ENCODE measurements at places on chromosomes 16 and 17.

GRCh38 chr16:52101246-52101645 is 445.7 kb downstream of the TOX3 start:
- no peak for DNase-seq

DNA sequence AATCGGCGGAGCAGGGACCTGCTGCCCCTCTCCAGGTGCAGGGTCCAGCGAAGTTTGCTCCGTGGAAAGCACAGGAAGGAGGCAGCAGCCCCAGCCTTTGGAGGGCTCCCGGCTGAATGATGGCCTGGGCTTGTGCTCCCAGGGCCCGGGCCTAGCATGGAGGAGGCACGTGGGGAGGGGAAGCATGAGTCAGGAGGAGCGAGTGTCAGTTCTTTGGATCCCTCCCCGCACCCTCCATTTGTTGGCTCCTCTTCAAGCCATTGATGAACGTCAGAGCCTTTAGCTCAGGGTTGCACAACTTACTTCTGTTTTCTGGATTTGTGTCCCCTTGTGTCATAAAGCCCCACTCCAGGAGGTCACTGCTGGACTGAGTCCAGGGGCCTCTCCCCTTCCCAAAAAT is 25.8 kb downstream of the TTYH2 start:
- no peak for DNase-seq

- no peak for DNase-seq
Measured at GRCh38 chr16:29812754-29813643, 1.0 kb downstream of the PRRT2 start.

GRCh38 chr17:37301288-37301687 is 74.5 kb upstream of the C17orf78 start:
- DNase-seq: no peak

DNA sequence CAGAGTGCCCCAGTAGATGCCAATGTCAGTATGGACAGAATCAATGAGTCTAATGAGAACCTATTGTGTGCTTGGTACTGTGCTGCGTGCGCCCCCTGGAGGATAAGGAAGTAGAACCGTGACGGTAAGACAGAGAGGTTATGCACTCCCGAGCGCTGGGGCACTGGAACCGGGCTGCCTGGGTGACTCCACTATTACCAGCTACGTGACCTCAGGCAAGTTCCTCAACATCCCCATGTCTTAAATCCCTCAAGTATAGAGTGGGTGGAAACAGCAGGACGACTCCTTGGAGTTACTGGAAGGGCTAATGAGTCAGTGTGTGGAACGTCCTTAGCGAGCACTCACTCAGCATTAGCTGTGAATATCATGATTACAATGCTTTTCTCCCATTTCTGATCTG is 16.2 kb downstream of the CHST4 start:
- peak; percentile 35 for DNase-seq

- no peak for DNase-seq
Measured at GRCh38 chr16:67406111-67406971, 9.9 kb downstream of the ZDHHC1 start.

GRCh38 chr16:79810449-79811189 is 210.1 kb upstream of the MAF start:
- DNase-seq: no peak

DNA sequence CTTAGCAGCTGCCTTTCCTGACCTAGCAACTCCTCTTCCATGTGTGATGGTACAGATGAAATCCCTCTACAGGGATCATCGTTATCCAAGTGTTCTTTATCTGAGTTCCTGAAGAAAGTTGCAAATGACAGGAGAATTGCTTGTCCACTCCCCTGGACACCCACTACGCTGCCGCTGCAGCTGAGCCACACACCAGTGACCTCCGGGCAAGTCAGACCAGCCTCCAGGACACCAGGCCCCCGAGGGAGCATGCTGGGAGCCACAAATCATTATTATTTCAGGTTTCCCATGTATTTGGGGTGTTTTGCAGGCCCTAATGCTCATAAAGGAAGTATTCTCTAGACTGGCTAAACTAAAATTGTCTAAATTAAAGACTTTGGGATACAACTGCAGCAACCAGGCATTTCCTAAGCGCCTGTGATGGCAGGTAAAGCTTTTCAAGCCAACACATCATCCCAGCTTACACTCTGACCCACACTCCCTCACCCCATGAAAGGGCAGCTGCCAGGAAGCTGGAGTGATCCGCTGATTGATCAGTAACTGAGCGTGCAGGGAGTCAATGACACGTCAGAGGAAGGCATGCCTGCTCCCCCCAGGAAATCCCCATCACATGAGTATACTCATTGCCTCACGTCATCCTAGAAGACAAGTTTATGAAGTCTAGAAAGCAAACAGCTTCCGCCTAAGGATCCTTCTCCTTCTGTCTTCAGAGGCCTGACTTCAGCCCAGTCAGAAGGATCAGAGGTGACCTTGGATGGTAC is 14.4 kb downstream of the FA2H start:
- DNase-seq: no peak

DNA sequence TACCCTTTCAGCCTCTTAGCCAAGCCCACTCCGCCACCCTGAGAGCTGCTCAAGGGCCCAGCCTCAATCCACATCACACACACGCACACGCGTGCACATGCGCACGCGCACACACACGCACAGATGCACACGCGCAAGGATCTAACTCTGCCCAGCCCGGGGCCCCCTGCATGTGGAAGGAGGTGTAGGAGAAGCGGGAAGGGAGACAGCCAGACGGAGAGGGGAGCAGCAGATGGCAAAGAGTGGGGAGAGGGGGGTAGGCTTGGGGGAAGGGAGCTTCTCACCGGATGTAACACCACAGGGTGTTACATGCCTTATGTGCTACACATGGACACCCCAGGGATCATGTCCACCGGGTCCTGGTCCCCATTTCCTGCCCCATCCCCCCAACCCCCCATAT is 15.3 kb downstream of the DLG4 start:
- DNase-seq: no peak

GRCh38 chr16:19177111-19177739 is 9.2 kb downstream of the SYT17 start:
- no peak for DNase-seq

- no peak for DNase-seq
Measured at GRCh38 chr17:4219241-4219640, 44.5 kb downstream of the ANKFY1 start.

GRCh38 chr17:77203436-77203835 is 62.7 kb downstream of the SEC14L1 start:
- no peak for DNase-seq

GRCh38 chr17:71870546-71870862 is 250.3 kb upstream of the SOX9 start:
- no peak for DNase-seq

DNA sequence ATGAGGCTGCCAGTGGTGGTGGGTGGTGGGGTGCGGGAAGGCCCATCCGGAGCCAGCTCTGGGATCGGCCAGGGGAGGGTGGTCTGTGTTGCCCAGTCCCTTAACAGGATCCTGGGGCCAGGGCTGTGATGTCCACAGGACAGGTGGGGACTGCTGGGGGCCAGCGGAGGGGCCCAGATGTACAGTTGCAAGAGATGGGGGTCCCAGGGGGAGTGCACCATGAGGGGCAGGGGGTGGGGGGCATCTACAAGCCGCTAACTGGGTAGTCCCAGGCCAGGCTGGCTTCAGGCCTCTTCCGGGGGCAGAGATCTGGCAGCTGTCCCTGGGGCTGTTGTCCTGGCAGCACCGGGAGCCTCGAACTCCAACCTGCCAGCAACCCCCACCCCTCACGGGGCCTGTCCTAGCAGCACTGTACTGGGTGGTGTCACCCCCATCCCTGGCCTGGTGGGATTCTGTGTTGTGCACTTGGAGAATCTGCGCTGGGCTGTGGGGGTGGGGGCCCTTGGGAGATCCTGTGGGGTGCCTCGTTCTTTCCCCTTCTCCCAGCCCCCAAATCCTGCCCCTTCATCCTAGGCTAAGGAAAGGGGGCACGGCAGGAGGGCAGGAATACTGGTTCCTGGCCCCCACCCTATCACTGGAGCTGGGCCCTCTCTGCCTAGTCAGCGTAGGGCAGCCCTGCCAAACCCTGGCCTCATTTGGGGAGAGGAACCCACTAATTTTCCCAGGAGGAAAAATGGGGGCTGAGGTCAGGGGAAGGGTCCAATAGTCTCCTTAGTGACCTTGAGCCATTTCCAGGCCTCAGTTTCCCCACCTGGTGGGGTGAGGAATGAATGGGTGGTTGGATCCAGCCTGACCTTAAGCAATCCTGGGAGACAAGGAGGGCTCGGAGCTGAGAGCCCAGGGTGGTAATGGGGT is 1.4 kb downstream of the MTSS2 start:
- DNase-seq: no peak

GRCh38 chr16:12191102-12191501 is 214.6 kb downstream of the SNX29 start:
- no peak for DNase-seq

DNA sequence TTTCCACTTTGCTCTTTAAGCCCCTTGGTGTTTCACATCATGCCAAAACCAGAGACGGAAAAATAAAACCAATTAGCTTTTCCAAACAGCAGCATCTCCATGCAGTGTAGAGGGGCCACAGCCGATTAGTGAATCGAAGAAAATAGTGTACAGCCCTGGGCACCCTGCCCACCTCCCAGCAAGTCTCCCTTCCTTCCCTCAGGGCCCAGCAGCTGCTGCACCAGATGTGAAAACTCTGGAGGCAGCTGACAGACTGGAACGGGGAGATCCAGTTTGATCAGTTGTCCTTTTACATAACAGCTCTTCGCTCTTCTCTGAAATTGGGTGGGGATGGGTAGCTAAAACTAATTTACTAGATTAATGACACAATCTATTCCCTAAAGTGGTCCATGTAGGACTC is 19.3 kb downstream of the TMEM11 start:
- DNase-seq: no peak

DNA sequence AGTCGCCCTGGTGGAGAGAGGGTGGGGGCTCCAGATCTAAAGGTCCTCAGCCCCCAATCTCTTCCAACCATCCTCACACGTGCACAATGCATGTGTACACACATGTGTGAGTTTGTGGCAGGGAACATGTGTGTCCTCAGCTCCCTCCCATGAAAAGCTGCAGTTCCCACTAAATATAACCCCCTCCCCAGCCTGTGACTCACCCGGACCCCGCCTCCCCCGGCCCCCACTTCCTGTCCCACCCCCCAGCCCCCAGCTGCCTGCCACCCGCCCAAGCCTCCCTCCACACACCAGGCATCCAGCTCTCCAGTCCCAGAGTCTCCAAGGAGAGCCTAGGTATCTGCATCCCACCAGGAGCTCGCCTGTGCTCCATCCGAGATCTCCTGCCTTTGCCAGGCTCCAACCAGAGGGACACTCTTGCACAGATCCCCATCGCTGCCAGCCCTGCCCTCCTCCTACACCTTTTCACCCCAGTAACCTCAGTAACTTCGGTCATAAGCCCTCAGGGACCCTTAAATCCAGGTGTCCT is 3.9 kb downstream of the DLG4 start:
- DNase-seq: no peak

GRCh38 chr17:82245134-82246039 is 16.5 kb downstream of the SLC16A3 start:
- no peak for DNase-seq

DNA sequence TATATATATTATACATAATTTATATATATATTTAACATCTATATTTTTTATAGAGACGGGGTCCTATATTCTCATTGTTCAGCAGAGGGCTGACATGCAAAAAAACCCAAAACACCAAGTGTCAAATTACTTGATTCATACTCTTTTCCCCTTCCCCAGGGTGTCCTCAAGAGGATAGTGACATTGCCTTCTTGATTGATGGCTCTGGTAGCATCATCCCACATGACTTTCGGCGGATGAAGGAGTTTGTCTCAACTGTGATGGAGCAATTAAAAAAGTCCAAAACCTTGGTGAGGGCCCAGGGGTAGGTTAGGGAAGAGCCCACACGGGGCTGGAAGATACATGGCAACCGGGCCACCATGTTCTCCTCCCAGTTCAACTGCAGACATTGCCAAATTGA is 11.0 kb downstream of the ITGAM start:
- no peak for DNase-seq

GRCh38 chr17:57242148-57242547 is 14.2 kb upstream of the MSI2 start:
- no peak for DNase-seq

DNA sequence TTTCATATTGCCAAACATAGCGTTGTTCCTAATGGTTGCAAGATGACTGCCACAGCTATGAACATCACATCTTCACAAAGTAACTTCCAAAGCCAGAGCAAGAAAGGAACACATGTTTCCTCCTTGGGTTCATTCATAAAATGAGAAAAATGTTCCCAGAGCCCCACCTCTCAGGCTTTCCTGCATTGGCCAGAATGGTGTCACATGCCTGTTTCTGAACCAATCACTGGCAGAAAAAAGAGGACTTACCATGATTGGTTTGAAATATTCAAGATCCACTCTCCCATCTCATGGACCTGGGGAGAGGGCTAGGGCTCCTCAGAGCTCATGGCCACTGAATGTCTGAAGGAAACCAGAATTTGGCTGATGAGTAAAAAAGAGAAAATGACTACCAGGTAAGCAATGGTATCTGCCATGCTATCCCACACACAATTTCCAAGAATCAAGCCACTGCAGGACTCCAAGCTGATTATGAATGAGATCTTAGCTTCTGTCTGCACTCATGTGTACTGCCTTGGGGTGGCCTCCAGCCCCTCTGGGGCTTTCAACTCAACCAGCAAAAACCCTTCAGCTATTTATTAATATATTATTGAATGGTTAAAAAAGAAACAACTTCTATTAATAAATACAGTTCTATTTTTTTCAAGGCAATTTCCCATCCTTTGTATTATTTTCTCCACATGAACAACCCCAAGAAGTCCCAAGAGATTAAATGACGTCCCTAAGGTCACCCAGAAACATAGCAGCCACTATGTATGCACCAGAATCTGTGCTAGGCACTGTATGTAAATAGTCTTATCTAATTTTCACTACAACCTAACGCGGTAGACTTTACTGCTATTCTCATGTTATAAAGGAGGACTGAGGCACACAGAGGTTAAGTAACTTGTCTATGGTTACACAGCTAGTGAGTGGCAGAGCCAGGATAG is 61.4 kb upstream of the TMC5 start:
- no peak for DNase-seq

DNA sequence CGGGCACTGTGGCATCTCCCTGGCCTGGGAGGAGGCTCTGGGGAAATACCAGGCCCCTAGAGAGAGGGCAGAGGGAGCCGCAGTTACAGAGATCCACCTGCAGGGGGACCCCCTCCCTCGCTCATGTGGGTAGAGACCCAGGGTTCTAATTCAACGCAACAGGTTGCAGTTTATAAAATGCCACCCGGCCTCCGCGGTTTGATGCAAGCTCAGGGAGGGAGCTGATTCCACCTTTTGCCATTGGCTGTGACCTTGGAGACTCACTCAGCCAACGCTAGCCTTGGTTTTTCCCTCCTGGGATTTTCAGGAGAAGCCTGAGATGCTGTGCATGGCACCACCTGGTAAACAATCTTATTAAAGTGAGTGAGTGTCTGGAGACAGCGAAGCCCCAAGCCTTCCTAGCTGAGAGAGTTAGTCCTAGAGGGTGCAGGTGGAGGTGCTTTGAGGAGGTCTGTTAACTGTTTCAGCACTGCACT is 12.1 kb downstream of the TTLL6 start:
- DNase-seq: peak; percentile 61

GRCh38 chr17:61619493-61619892 is 28.5 kb upstream of the NACA2 start:
- no peak for DNase-seq

- no peak for DNase-seq
Measured at GRCh38 chr17:31486351-31487062, 95.0 kb downstream of the RAB11FIP4 start.

- no peak for DNase-seq
Measured at GRCh38 chr16:13621639-13622038, 298.3 kb upstream of the ERCC4 start.
